ENCODE measurements at places on chromosomes 13 and 19.

GRCh38 chr19:292281-292884 is 1.2 kb upstream of the PLPP2 start:
- DNase-seq = peak; percentile 49

GRCh38 chr19:14381689-14382474 is 638 bp downstream of the ADGRE5 start:
- DNase-seq = no peak

- DNase-seq = no peak
These were observed 426.1 kb upstream of the KLF12 start for GRCh38 chr13:74560325-74560724.

GRCh38 chr13:106874323-106874722 is 306.4 kb upstream of the ARGLU1 start:
- no peak for DNase-seq

- DNase-seq = no peak
These were observed 233.9 kb downstream of the ABCC4 start for GRCh38 chr13:95067303-95067702.

DNA sequence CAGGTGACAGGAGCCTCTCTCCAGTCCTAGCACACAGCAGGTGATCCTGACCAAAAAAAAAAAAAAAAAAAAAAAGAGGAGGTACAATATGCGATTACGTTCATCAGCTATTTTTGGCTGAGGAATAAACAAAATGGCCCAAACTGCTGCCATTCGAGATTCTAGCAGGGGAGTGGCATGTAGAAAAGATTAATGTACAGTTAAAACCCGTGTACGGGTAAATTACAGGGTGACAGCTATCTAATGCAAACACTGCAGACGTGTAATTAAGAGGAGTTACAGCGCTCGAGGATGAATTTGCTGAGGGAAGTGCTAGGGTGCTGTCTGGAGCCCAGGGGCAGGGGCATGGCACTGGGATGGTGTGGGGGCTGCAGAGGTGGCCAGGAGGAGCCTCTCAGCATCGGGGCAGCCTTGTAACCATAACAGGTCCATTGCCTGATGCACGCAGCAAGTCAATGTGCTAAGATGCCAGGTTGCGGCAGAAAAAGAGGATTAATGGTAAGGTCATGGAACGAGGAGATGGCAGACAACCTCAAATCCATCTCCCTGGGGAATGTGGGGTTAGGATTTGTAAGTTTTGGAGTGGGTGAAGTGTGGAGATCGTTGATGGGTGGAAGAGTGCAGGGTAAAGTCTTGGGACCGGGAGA is 17.4 kb downstream of the CHST8 start:
- peak; percentile 33 for DNase-seq
